Muscle of leg (tissue), 16 donors: ENCODE measurements at places on chromosomes 5 and 9. TPM values are rescaled to one million over a fixed set of nuclear protein-coding genes. Genes with fewer than 3 reads are reported as not detected.
A peak's percentile ranks its signal among the peaks of the same experiment; 100 is the strongest.

Gene PCDHAC2
- 2.5 TPM for polyA plus RNA-seq

DNA sequence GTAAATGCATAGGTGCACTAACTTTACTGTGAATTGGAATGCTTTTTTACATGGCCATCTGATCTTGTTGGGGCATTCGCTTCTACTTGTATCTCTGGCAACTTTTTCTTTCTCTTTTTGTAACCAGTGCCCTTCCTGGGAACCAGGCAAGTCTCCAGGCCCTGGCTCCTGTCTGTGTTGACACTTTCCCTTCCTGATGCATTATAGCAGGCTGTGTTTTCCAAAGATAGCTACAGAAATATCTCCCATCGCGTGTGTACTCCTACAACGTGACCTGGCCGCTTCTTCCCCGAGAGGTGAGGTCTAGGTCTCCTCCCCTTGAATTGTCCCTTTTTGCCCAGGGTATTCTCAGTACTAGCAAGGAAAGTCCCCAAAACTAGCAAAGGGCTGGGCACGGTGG is 81.1 kb upstream of the SPIN1 start:
- H3K27ac ChIP-seq: no peak overlapping the region
- no peaks in the 10 kb centered on the region for H3K27me3 ChIP-seq
- no peaks in the 10 kb centered on the region for H3K36me3 ChIP-seq
- H3K4me1 ChIP-seq: peaks cover 5% of the 10 kb centered on the region
- no peak overlapping the region for H3K4me3 ChIP-seq

Gene RMRP
- not detected for polyA plus RNA-seq

DNA sequence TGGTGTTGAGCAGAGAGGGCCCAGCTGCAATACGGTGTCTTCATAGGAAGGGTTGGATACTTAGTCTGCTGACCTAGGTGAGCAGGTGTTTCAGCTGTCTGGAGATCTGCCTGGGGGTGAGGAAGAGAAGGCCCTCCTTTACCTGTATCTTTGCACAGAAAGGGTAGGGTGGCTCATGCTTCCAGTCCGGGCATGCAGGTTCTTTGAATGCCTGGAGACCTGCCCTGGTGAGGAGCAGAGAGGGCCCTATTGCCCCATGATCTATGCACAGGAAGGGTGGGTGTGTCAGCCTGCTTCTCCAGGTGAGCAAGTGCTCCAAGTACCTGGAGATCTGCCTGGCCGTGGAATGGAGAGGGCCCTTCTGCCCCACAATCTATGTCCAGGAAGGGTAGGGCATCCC is 63.0 kb downstream of the FER start:
- H3K27ac ChIP-seq: no peak overlapping the region
- no peaks in the 10 kb centered on the region for H3K4me1 ChIP-seq
- H3K27me3 ChIP-seq: no peaks in the 10 kb centered on the region
- DNase-seq: no peak
- no peak overlapping the region for H3K4me3 ChIP-seq

DNA sequence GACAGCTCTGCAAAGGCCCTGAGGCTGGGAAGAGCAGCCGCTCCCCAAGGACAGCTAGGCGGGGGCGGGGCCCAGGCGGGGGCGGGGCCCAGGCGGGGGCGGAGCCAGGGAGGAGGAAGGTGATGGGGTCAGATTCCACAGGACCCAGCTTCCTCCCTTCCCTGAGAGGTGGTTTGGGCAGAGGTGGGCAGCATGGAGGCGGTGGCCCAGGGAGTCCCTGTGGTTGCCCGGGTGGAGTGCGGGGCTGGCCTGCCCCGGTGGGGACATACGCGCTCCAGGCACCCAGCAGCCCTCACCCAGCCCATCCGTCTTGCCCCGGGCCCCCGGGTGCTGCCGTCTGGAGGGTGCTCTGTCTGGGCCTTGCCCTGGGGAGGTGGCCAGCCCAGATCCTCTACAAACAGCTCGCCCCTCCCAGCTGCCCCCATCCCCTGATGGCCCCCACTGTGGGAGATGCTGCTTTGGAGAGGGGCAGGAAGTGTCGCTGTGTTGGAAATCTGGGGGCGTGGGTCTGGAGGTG is 11.0 kb upstream of the RNU6ATAC start:
- H3K36me3 ChIP-seq: no peaks in the 10 kb centered on the region
- no peak overlapping the region for H3K4me3 ChIP-seq
- DNase-seq: no peak
- H3K27ac ChIP-seq: no peak overlapping the region
- peaks cover 31% of the 10 kb centered on the region for H3K27me3 ChIP-seq
- H3K4me1 ChIP-seq: peaks cover 58% of the 10 kb centered on the region

GRCh38 chr9:6692881-6693361 is 47.4 kb upstream of the GLDC start:
- DNase-seq: peak; percentile 38
- H3K27me3 ChIP-seq: no peaks in the 10 kb centered on the region
- no peak overlapping the region for H3K27ac ChIP-seq
- no peaks in the 10 kb centered on the region for H3K4me1 ChIP-seq
- H3K36me3 ChIP-seq: no peaks in the 10 kb centered on the region
- no peak overlapping the region for H3K4me3 ChIP-seq

Gene PDE8B
- 2.4 TPM for polyA plus RNA-seq

DNA sequence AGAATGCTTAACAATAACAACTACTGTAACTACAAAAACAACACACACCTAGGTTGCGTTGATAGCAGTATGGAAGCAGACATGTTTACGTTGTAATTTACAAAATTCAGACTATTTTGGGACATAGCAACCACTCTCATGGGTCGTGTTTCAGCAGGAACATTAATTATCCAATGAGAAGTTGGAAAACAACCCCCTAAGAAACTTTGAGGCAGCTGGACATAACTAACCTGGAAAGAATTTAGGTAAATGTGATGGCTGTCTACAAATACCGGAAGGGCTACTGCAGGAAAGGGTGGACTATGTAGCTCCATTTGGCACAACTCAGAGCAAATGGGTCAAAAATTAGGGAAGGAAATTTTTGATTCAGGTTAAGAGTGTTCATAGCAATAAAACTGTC is 409.3 kb downstream of the ADGRV1 start:
- DNase-seq: no peak
- H3K27me3 ChIP-seq: no peaks in the 10 kb centered on the region
- no peaks in the 10 kb centered on the region for H3K4me1 ChIP-seq
- no peak overlapping the region for H3K27ac ChIP-seq

- H3K4me3 ChIP-seq: no peak overlapping the region
- H3K36me3 ChIP-seq: no peaks in the 10 kb centered on the region
Observed at GRCh38 chr5:126004636-126005035, 418.6 kb upstream of the GRAMD2B start.

Gene CCDC180
- 8.2 TPM for polyA plus RNA-seq

DNA sequence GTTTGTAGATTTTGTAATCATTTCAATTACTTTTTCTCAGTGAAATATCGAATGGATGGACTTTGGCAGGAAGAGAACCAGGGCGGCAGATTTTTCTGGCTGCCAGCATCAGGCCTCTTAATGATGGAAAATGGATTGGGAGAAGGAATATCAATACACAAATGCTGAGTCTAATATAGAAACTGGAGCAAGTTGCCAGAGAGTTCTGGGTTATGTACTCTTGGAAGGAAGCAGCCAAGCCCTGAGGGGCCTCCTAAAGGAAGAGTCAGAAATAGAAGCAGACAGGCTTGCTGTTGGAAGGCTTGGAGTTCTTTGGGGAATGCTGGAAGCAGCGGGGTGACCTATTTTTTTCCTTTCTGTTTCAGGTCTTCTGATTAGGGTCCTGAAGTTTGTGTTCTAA is 428.6 kb downstream of the DMAC1 start:
- no peaks in the 10 kb centered on the region for H3K36me3 ChIP-seq
- H3K27me3 ChIP-seq: no peaks in the 10 kb centered on the region

DNA sequence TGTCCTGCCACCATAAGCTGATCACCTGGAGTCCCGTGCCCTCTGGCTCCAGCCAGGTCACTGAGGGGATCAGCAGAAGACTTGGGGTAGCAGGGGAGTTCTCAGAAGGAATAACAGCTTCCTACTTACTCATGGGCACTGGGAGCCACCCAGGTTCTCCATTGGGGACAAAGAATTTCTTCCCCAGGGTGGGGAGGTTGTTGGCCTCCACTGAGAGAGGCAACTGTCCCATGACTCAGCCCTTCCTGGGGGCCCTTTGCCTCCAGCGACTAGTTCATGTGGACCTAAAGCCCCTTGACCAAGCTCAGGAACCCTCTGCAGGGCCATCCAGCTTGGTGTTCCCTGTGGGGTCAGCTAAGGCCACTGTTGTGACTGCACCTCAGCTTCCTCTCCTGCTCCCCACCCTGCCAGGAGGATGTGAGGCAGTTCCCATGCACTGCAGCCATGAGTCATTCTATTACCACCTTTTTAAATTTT is 175.0 kb downstream of the AUH start:
- DNase-seq: no peak
- H3K27me3 ChIP-seq: no peaks in the 10 kb centered on the region
- H3K4me1 ChIP-seq: peaks cover 24% of the 10 kb centered on the region
- H3K27ac ChIP-seq: no peak overlapping the region
- H3K36me3 ChIP-seq: no peaks in the 10 kb centered on the region

DNA sequence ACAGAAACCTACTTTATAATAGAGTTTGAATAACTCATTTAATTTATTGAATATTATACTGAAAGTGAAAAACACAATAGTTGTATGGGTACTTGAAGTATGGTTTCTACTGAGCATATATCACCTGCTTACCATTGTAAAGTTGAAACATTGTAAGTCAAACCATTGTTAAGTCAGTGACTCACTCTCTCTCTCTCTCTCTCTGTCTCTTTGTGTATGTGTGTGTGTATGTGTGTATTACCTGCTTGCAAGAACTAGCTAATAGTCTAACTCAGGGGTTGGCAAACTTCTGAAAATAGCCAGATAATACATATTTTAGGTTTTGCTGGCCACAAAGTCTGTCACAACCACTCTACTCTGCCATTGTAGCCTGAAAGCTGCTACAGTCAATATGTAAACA is 564.3 kb upstream of the ZNF608 start:
- H3K27me3 ChIP-seq: no peaks in the 10 kb centered on the region
- H3K4me3 ChIP-seq: no peak overlapping the region
- H3K36me3 ChIP-seq: no peaks in the 10 kb centered on the region
- H3K4me1 ChIP-seq: no peaks in the 10 kb centered on the region

- H3K27ac ChIP-seq: no peak overlapping the region
- H3K27me3 ChIP-seq: no peaks in the 10 kb centered on the region
- peaks cover 17% of the 10 kb centered on the region for H3K36me3 ChIP-seq
- DNase-seq: no peak
Observed at GRCh38 chr5:173108914-173109313, 35.4 kb upstream of the BNIP1 start.

- peaks cover 3% of the 10 kb centered on the region for H3K36me3 ChIP-seq
- H3K4me3 ChIP-seq: no peak overlapping the region
- peak; percentile 89 for DNase-seq
- no peaks in the 10 kb centered on the region for H3K27me3 ChIP-seq
- H3K4me1 ChIP-seq: no peaks in the 10 kb centered on the region
Observed at GRCh38 chr5:171907725-171908343, 98.6 kb downstream of the FBXW11 start.

- H3K27ac ChIP-seq: no peak overlapping the region
- peak; percentile 69 for DNase-seq
- H3K36me3 ChIP-seq: peaks cover 61% of the 10 kb centered on the region
Observed at GRCh38 chr5:448061-448765, 5.2 kb downstream of the EXOC3 start.

DNA sequence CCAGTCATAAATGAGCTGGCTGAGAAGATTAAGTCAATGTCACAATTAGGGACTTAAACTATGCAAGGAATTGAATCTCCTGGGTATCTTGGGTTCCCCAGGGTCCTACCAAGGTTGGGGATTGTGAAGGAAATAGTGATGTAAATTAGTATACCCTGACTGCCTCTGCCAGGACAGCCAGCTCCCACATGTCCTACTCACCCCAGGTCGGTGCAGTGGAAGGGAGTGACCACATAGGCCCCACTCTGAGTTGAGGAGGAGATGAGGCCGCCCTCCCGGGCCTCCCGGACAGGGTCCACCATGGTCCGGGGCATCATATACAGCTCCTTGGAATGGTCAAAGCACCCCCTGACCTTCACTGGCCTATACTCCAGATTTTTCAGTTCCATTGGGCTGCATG is 2.7 kb downstream of the SURF1 start:
- no peaks in the 10 kb centered on the region for H3K27me3 ChIP-seq
- H3K4me3 ChIP-seq: no peak overlapping the region
- no peak overlapping the region for H3K27ac ChIP-seq

- peaks cover 16% of the 10 kb centered on the region for H3K4me1 ChIP-seq
- H3K27ac ChIP-seq: no peak overlapping the region
- H3K4me3 ChIP-seq: no peak overlapping the region
- DNase-seq: no peak
- H3K36me3 ChIP-seq: peaks cover 3% of the 10 kb centered on the region
Observed at GRCh38 chr9:89426384-89426961, 71.4 kb downstream of the SEMA4D start.

GRCh38 chr5:146521403-146522106 is 5.6 kb upstream of the GPR151 start:
- no peaks in the 10 kb centered on the region for H3K36me3 ChIP-seq
- no peaks in the 10 kb centered on the region for H3K27me3 ChIP-seq
- DNase-seq: no peak

Gene ADAMTS19
- polyA plus RNA-seq: 11.5 TPM

GRCh38 chr5:167452136-167452535 is 839.3 kb upstream of the WWC1 start:
- no peaks in the 10 kb centered on the region for H3K36me3 ChIP-seq
- no peaks in the 10 kb centered on the region for H3K4me1 ChIP-seq
- no peak overlapping the region for H3K27ac ChIP-seq
- no peak overlapping the region for H3K4me3 ChIP-seq
- DNase-seq: no peak
- H3K27me3 ChIP-seq: no peaks in the 10 kb centered on the region

DNA sequence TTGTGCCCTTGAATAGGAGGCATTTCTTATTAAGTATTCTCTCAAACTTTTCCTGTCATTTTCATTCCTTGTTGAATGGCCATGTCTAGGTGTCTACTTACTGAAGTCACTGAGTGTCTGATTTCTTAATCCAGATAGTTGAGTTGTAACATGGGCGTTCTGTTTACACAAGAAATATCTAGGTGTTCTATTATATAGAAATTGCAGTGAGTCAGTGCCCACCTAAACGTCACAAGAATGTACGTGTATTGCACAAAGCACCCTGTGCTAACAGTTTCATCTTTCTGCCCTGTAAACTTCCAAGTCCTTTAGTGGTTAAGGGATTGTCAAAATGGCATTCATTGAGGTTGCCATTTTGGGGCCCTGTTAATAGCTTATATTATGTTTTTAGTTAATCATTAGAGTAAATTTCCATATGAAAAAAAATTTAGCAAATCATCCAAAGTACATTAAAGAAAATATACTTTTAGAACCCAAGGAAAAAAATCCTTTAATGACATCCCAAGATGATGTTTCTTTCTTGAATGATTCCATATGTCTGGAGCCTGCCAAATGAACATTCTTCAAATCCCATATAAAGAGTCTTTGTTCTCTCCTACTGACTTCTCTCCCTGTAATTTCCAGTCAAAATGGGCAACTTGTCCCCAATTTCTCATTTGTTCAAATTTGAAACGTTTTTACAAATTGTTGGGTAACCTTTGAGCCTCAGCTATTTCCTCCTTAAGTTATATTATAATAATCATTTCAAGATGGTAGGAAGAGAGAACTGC is 114.2 kb downstream of the GOLPH3 start:
- no peak overlapping the region for H3K27ac ChIP-seq
- no peaks in the 10 kb centered on the region for H3K27me3 ChIP-seq
- H3K36me3 ChIP-seq: peaks cover 2% of the 10 kb centered on the region
- DNase-seq: peak; percentile 71
- H3K4me3 ChIP-seq: no peak overlapping the region

Gene PCDHB10
- polyA plus RNA-seq: 4.8 TPM

GRCh38 chr5:135694012-135694411 is 115.2 kb upstream of the CXCL14 start:
- DNase-seq: peak; percentile 61
- H3K27ac ChIP-seq: no peak overlapping the region
- H3K4me1 ChIP-seq: peaks cover 42% of the 10 kb centered on the region
- H3K36me3 ChIP-seq: no peaks in the 10 kb centered on the region

Gene KLF9
- polyA plus RNA-seq: 1.9 TPM
